PC-9 (cell line): ENCODE measurements at places on chromosomes 2 and 18. TPM values are rescaled to one million over a fixed set of nuclear protein-coding genes. Genes with fewer than 3 reads are reported as not detected.

Gene GPR148
- not detected in 2 replicates for total RNA-seq

Gene ANKRD12
- total RNA-seq, result 26.9 and 31.6 TPM in 2 replicates

Gene TBR1
- total RNA-seq, result not detected in 2 replicates

Gene STK39
- 14.5 and 18.6 TPM in 2 replicates for total RNA-seq

GRCh38 chr2:19038071-19039015 lies 320.1 kb downstream of the OSR1 start:
- H3K4me3 ChIP-seq, result no peak overlapping the region
- H3K27me3 ChIP-seq, result no peaks in the 10 kb centered on the region
- no peak for DNase-seq

DNA sequence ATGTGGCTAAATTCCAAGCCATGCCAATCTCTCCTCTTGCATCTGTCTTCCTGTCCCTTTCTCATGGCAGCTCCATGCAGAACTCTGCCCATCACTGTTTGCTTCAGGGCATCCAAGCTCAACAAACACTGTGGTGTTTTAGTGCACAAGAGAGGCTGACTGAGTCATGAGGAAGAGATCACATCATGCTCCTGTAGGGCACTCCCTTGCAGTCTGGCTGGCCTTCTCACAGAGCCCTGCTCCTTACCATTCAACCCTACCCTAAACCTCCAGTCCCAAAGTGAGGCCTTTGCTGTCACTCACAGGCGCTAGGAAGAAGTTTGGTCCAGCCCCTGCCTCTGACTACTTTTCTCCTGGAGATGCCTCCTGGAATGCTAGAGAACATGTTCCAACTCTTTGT lies 194.0 kb downstream of the LRATD1 start:
- no peak overlapping the region for H3K4me3 ChIP-seq
- H3K4me1 ChIP-seq, result peaks cover 25% of the 10 kb centered on the region
- H3K27me3 ChIP-seq, result no peaks in the 10 kb centered on the region
- no peaks in the 10 kb centered on the region for H3K36me3 ChIP-seq

DNA sequence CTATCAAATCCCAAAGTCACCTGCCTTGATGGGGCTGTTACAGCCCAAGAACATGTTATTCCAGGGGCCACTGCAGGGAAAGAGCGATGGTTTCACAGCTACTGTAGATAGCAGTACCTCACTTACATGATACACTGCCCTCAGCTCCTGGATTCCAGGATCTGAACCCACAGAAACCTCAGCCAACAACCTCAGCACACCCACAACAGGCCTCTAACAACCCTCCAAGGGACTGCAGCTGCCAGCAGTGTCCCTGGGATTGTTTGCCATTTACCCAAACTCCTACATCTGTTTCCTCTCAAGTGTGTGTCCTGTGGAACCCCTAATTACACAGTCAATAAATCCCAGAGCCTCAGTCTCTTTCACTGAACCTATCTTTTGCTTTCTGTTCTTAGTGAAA lies 28.2 kb downstream of the OSBPL1A start:
- H3K36me3 ChIP-seq, result no peaks in the 10 kb centered on the region
- no peak overlapping the region for H3K27ac ChIP-seq
- no peaks in the 10 kb centered on the region for H3K27me3 ChIP-seq
